ENCODE measurements at places on chromosomes 13 and 19.
A peak's percentile ranks its signal among the peaks of the same experiment; 100 is the strongest.

DNA sequence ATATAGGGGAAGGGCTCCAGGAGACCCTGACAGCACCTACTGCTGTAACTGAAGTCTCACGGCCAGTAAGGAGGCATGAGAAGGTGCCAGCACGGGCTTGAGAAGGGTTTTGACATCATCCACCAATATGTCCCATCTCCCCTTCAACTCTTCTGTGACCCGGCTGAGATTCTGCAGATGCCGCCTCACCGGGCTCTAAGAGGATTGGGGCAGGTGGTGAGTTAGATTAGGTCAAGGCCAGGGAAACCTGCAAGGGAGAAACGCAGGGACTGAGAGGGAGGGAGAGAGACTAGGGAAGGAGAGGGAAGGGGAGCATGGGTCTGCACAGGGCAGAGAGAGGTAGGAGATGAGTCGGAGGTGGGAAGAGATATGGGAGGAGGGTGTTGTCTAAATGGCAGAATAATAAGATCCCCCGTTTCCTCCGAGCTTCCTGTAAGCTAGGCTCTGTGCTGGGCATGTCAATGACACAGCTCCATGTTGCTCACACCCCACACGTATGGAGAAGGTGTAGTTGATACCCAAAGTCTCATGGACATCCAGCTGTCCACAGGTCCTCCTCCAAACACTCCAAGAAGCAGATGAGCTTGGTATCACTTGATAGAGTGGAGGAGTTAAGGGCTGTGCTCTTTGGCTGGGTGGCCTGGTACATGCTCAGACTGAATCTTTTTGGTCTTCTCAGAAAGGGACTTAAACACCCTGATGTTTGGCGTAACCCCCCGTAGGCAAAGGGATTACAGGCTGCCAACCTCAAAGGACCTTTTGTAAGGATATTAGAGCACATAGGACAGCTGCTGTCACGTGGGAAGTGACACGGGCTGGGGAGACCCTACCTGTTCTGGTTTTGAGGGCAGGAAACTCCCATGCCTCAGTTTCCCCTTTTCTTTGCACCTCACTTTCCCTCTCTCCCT lies 6.1 kb downstream of the TPRX1 start:
- no peak for DNase-seq

- DNase-seq, result no peak
These were observed 36.8 kb downstream of the NFIX start for GRCh38 chr19:13031917-13032623.

DNA sequence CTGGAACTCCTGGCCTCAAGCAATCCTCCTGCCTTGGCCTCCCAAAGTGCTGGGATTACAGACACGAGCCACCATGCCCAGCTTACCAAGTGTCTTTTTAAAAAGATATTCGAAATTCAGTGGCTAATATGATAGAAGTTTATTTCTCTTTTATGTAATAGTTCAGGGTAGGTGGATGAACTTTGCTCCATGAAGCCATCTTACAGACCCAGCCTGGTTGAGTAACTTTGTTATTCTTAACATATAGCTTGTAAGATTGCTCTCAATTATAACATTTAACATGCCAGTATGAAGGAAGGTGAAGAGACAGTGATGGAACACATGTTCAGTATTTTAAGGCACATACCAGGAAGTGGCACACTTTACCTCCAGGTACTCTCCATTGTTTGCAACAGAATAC lies 42.4 kb downstream of the ZIC2 start:
- DNase-seq, result no peak

- no peak for DNase-seq
These were observed 4.8 kb downstream of the RUBCNL start for GRCh38 chr13:46382224-46382623.

DNA sequence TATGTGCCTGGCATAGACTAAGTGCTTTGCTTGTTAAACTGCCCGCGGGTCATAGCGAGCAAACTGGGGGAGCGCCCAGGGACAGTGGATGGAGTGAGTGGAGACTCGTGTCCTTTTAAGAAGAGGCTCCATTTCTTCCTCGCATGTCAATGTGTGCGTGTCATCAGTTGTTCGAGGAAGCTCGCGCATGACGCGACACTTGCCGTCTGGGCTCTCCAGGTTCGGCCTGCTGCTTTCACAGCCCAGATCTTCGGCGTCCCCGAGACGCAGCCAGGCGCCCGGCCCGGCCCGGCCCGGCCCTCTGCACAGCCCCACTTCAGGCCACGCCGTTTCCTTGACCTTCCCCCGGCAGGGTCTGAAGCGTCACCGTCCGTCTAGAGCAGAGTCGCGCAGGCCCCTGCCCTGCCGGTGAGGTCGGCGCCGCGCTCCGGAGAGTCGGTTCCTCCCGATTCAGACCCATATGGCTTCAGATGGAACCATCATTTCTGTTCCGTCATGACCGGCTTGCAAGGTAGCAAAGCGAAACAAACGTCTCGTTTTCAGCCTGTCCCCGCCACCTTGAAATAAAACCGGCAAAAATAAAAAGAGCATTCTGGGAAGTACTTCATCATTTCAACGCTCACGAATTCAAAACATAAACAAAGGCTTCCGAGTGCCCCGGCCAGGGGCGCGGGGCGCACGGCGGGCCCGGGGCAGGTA lies 599 bp upstream of the ARHGEF7 start:
- peak; percentile 59 for DNase-seq

DNA sequence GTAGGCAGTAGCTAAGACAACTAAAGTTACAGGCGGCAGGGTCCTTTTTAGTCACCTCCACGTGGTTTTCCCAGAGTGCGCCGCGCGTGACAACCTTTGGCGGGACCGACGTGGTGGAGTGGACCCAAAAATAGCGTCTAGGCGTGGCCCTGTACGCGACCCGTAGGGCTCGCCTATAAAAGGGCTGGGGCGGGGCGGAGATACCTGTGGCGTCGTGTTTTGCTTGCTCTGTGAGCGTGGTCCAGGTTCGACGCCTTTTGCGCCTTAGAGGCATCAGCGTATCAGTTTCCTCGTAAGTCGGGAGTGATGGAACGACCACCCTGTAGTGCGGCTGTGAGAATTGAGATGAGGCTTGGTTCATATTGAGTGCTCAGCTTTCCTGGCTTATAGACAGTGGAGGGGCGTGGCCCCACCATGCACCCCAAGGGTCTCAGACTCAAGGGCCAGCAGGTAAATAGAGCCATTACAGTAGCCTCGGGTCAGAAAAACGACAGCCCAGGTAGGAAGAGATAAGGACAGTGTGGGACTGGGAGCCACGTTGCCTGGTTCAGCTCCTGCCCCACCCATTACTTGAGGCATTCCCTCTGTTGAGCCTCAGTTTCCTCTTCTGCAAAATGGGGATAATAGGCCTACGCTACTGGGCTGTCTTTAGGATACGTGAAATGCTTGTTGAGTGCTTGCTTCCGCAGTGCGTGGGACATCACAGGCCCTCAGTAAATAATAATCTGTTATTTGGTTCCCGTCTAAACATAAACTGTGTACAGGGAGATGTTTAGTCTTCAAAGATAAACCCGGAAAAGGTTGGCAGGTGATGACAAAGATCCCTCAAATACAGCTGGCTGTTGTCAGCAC lies 693 bp upstream of the TMED1 start:
- DNase-seq, result peak; percentile 85

- no peak for DNase-seq
These were observed 80.0 kb upstream of the GPR183 start for GRCh38 chr13:99386911-99387788.

- DNase-seq, result no peak
These were observed at the start of gene ACP4 for GRCh38 chr19:50790396-50790795. TSS of gene ACP4 (plus strand) at chr19:50790415. CDS start at chr19:50790415, 0 bp downstream.

DNA sequence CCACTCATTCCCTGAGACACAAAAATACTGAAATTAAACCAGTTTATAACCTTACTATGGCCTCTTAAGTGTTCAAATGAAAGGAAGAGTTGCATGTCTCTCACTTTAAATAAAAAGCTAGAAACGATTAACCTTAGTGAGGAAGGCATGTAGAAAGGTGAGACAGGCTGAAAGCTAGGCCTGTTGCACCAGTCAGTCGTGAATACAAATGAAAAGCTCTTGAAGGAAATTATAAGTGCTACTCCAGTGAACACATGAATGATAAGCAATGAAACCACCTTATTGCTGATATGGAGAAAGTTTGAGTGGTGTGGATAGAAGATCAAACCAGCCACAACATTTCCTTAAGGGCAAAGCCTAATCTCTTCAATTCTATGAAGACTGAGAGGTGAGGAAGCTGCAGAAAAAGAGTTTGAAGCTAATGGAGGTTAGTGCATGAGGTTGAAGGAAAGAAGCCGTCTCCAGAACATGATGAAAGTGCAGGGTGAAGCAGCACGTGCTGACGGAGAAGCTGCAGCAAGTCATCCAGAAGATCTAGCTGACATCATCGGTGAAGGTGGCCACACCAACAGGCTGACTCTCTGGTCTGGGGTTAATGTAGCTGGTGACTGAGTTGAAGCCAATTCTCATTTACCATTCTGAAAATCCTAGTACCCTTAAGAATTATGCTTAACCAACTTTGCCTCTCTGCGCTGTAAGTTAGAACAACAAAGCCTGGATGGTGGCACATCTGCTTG lies 94.5 kb upstream of the TEX29 start:
- no peak for DNase-seq

DNA sequence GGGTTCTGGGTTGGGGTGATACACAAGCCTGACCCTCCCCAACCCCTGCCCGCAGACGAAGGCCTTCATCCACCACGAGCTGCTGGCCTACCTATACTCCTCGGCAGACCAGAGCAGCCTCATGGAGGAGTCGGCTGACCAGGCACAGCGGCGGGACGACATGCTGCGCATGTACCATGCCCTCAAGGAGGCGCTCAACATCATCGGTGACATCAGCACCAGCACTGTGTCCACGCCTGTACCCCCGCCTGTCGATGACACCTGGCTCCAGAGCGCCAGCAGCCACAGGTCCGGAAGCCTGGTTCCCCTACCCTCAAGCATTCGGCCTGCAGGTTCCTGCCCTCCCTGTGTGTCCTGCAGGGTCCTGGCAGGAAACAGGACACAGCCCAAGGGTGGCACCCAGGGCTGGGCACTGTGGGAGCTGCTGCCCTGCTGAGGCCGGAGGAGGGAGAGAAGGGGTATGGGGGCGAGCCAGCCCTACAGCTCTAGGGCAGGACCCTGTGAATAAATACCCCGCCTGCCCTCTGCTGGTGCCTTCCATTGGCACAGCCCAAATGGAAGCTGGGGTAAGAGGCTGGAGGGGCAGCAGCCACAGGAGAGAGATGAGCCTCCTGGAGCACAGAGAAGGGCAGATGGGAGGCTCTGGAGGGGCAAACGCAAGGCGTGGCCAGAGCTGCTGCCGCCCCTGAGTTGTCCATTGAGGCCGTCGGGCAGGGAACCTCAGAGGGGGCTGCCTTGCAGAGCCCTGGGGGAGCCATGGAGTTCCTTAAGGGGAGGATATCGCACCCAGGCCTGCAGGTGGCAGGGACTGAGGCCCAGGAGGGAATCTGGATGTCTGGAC lies 6.8 kb downstream of the TMED1 start:
- no peak for DNase-seq

- DNase-seq, result peak; percentile 37
These were observed 60.5 kb downstream of the SPATA13 start for GRCh38 chr13:24221007-24221406.

DNA sequence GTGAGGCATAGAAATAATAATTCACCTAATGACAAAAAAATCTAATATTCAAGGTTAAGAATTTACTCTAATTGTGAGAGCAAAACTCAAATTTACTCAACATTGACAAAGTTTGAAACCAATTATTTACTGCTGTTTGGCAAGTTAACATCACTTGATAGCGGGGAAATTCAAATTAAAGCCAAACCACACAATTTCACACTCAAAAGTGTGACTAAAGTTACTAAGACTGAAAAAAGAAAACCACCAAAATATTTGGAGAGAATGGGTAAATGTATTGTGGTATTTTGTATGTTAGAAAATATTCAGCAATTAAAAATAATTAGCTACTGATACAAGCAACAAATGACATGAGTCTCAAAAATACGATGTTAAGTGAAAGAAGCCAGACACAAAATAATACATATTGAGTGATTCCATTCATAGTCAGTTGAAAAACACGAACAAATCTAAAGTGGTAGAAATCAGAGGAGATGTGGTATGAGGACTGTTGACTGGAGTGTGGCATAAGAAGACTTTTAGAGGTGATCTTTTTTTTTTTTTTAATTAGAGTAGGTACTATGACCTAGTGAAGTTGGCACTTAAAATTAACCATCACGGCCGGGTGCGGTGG lies 541.4 kb upstream of the ATXN8OS start:
- no peak for DNase-seq

- no peak for DNase-seq
These were observed 145.9 kb upstream of the SPACA7 start for GRCh38 chr13:112229992-112230872.

- no peak for DNase-seq
These were observed 1781.7 kb upstream of the PRR20A start for GRCh38 chr13:55359067-55359466.

DNA sequence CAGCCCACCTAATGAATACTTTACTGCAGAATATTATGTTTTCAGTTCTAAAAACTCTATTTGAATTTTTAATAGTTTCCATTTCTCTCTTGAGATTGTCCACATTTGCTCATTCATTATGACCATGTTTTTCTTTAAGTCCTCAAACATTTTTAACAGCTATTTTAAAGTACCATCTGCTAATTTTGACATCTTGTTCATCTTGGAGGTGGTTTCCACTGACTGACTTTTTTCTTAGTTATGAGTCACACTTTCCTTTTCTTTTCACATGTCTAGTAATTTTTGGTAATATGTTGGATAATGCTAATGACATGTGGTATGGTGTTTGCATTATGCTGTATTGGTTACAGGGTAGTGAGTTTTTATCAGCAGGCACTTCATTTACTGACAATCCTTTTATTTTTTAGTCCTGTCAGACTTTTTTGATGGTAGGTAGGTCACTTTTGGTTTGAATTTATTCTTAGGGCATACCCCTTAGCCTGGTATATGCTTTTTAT lies 15.4 kb upstream of the ESD start:
- DNase-seq, result no peak

- DNase-seq, result peak; percentile 44
These were observed at the start of gene ATXN8OS for GRCh38 chr13:70107498-70108281. TSS of gene ATXN8OS (plus strand) at chr13:70107826.

DNA sequence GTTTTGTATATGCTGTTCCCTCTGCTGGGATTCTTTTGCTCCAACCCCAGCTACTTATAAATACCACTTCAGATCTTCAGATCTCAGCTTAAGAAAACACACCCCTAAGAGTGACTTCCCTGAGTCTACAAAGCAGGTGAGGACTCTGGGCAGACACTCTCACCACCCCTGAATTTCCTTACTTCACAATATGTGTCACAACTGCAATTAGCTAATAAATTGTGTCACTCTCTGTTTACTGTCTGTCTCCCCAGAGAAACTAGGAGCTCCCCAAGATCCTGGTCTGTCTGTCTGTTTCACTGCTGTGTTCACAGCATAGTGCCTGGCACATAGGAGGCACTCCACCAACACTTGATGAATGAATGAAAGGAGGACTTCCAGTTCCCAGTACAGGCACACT lies 14.4 kb downstream of the CEBPA start:
- no peak for DNase-seq

- DNase-seq, result peak; percentile 90
These were observed at the start of gene GPC5 for GRCh38 chr13:91398413-91399188. TSS of gene GPC5 (plus strand) at chr13:91398621.

All from dorsolateral prefrontal cortex (tissue), 122 donors.